NCI-H748 treated with DMSO at 0.1 percent for 48 hours (cell line): ENCODE measurements at places on chromosomes 13 and 19.

- DNase-seq = no peak
These were observed 4.8 kb upstream of the LAMP1 start for GRCh38 chr13:113292021-113292862.

- no peak for DNase-seq
These were observed 27.9 kb upstream of the NDUFS7 start for GRCh38 chr19:1355568-1356507.

DNA sequence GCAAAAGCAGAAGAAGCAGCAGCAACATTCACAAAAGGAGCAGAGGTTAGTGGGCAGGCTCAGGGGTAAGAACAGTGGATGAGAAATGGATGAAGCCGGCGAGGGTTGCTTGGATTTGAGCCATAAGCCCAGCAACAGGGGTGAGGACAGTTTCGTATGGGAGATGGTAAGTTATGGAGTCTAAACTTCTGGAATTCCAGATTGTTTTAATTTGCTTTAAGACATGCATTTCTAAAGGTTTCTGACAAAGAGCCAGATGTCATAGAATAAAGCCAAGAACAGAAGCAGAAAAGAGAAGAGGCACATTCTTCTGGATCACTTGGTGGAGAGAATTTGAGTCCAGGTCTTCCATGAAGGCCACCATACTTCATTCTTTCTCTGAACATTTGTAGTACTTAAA lies 76.6 kb downstream of the TNFSF11 start:
- no peak for DNase-seq

- DNase-seq = no peak
These were observed 34.8 kb upstream of the C1QTNF9 start for GRCh38 chr13:24274452-24275021.

- no peak for DNase-seq
These were observed 212.6 kb downstream of the LACC1 start for GRCh38 chr13:44092078-44092970.

- DNase-seq = no peak
These were observed 121.8 kb downstream of the KCTD12 start for GRCh38 chr13:76764429-76764828.

DNA sequence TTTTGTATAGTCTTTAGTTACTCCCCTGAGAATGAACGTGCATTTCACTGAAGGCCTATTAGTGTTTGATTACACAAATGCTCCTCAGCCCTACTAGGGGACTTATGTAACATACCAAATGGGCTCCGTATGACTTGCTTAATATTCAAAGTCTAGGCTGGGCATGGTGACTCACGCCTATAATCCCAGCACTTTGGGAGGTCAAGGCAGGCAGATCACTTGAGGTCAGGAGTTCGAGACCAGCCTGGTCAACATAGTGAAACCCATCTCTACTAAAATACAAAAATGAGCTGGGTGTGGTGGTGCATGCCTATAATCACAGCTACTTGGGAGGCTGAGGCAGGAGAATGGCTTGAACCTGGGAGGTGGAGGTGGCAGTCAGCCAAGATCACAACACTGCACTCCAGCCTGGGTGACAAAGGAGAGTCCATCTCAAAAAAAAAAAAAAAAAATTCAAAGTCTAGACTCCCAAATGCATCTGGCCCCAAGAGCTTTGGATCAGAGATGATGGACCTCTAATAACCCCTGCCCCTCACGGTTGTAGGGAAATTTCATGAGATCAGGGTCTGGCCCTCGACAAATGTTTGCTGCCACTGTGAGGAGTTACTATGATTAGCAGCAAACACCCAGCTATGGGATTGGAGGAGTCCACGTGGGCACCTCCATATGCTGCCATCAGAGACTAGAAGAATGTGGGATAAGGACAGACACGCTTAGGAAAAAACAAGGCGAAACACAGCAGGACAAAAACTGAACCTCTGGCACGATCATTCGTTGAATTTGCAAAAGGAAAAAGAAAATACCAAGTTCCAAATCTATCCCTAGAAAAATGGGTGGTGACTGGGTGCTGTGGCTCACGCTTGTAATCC lies 4.6 kb downstream of the FBXO17 start:
- DNase-seq = no peak

- no peak for DNase-seq
These were observed 2.5 kb downstream of the ITPKC start for GRCh38 chr19:40719414-40719894.

DNA sequence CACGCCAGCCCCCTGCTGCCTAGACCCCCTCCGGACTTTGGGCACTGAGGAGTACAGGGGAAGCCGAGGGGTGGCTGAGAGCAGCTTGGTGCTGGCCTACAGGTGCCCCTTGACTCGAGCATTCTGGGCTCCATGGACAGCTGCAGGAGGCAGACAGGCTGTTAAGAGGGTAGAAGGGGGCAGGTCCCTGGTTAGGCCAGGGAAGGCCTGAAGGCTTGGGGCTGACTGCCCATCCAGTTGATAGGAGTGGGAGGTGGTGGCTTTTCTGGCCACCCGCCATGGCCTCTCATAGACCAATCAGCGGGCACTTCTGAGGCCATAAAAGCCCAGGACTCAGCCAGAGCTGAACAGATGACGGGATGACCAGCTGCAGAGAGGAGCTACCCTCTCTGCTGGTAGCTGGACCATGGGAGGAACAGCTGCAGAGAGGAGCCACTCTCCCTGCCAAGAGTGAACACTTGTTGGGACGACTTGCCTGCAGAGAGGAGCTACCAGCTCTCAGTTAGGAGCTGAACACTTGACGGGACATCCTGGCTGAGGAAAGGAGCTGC lies 10.7 kb upstream of the SUPT20H start:
- DNase-seq = no peak

DNA sequence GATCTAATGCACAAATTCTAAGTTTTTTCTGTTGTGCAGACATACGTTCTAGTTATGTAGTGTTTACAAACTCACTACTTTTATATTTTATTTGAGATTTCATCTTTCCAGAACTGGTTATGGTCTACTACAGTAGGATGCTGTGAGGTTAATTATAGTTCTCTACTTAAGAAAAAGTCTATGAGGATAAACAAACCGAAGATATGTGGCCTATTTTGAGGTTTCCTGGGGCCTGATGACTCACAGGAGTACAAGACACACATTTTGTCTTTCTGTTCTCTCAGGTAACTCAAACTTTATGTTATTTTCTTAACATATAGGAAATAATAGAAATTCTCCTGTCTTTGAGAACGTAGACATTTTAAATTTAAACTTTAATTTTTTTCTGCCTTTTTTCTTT lies 45.1 kb downstream of the PCDH20 start:
- no peak for DNase-seq

DNA sequence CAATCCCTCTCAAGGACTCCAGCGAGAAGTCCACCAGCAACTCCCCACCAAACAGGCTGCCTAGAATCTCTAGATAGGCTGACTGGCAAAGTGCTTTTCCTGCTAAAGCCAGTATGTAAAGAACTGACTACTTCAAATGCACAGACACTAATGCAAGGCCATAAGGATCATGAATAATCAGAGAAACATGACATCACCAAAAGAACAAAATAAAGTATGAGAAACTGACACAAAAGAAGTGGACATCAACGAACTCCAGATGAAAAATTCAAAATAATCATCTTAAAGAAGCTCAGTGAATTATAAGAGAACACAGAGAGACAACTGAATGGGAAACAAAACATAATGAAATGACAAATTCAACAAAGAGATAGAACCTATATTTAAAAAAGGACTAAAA lies 26.4 kb upstream of the CD70 start:
- no peak for DNase-seq

DNA sequence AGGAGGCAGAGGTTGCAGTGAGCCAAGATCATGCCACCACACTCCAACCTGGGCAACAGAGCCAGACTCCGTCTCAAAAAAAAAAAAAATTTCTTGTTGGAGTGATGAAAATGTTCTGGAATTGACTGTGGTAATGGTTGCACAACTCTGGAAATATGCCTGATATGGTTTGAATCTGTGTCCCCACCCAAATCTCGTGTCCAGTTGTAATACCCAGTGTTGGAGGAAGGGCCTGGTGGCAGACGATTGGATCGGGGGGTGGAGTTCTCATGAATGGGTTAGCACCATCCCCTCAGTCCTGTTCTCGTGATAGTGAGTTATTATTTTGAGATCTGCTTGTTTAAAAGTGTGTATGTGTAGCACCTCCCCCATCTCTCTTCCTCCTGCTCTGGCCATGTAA lies 41.1 kb upstream of the MAP3K10 start:
- no peak for DNase-seq

GRCh38 chr19:42323473-42323851 lies 2.0 kb upstream of the MEGF8 start:
- no peak for DNase-seq

DNA sequence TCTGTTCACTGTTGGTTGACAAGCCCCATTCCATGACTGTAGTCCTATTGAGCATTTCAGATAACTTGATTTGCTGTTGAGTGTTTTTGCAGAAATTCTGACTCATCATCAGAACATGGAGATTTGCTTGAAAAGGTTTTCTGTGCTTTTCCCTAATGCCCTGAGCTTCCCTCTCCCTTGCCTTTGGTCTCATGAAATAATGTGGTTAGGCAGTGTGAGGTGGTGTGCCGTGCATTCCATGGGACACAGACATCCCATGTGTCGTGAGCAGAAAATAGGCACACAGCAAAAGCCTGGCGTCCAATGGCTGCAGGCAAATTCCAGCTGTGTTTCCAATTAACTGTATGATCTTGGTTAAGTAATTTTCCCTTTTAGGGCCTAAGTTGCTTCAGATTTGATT lies 197.4 kb downstream of the DLEU7 start:
- no peak for DNase-seq

GRCh38 chr13:40152145-40152544 lies 496.7 kb downstream of the COG6 start:
- no peak for DNase-seq

- no peak for DNase-seq
These were observed 47.1 kb upstream of the TNFSF11 start for GRCh38 chr13:42526804-42527203.

- no peak for DNase-seq
These were observed 580.1 kb downstream of the GPC5 start for GRCh38 chr13:91978571-91978970.

GRCh38 chr13:33199289-33199850 lies 86.2 kb downstream of the STARD13 start:
- no peak for DNase-seq

DNA sequence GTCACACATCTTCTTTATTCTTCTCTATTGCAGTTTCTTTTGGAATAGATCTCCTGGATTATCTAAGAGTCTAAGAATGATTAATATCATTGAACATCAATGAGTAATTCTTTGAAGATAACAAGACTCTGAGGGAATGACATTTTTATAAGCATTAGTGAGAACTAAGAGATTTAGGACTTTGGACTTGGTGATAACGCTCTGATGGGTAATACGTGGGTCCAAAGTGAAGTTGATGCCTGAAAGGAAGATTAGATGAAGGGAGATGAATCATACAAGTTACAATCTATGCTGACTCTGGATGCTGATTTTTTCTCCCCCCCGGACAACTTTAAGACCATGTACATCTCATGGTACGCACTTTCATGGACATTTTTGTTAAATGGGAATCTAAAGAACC lies 364.5 kb downstream of the GPC5 start:
- DNase-seq = no peak

GRCh38 chr19:2350656-2351055 lies 9.4 kb upstream of the TMPRSS9 start:
- no peak for DNase-seq

GRCh38 chr13:114161644-114162532 lies 17.2 kb upstream of the CFAP97D2 start:
- DNase-seq = no peak

GRCh38 chr13:66414066-66414800 lies 815.9 kb downstream of the PCDH9 start:
- no peak for DNase-seq

DNA sequence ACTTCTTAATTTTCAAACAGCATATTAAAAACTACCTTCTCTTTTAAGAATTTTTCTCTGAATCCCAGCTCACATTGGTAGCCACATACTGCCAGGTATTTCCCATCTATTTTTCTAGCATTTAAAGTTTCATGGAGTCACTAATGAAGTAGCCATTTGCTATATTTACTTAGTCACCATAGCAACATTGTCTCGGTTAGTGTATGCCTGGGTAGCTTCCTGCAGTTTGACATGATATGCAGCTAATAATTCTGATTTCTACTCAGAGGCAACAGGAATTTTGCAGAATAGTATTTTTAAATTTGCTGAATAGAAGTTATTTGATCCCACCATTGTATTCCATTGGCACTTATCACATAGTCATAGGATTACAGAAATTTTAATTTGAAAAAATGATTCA lies 30.9 kb upstream of the KCTD4 start:
- peak; percentile 39 for DNase-seq

GRCh38 chr19:35349614-35350521 lies 2.2 kb downstream of the FFAR1 start:
- no peak for DNase-seq

DNA sequence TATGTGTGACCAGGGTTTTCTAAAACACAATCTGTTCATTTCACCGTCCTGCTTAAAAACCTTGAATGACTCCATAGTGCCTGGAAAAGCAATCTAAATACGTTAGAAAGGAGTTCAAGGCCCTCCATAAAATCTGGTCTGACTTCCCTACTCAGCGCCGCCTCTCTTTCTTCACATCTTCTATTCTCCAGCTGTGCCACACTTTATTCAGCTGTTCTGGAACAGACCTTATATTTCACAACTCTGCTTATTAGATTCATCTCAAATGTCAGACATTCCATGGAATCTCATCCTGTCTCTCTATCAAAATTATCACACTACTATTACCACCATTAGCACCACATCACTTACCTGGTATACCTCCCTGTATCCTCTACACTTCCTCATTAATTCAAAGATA lies 19.8 kb upstream of the SPART start:
- no peak for DNase-seq

DNA sequence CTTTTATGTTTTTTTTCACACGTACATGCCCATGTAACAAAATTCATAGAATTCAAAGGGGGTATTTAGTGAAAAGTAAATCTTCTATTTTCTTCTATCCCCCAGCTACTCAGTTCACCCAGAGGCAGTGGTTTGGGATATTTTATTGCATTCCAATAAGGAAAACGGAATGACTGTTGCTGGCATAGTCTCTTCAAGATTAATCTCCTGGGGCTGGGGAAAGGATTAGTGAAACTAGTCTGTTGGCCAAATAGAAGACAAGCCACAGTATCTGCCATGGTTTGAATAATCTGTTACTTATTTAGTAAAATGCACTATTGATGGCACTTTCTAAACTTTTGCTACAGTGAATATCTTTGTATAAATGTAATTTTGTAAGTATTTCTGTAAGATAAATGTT lies 122.0 kb downstream of the NDFIP2 start:
- no peak for DNase-seq

- no peak for DNase-seq
These were observed 284.4 kb upstream of the NBEA start for GRCh38 chr13:34657716-34658115.

DNA sequence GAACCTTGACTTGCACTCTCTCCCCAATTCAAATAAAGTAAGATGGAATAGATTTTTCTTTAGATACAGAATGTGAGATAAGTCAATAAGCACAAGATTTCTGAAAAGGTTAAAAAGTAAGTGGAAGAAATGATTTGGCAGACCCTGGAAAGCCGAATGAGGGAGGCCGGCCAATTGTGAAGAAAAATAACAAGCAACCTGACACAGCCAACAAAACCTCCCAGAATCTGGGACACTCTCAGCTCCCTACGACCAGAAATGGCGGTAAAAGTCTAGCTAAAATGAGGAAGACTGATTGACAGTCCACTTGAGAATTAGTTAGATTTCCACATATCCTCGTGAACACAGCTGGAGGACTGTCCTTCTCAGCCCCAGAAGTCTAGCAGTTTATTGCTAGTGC lies 85.4 kb downstream of the KLF12 start:
- DNase-seq = no peak

- no peak for DNase-seq
These were observed 2.4 kb downstream of the PIK3R2 start for GRCh38 chr19:18155095-18156087.
